Memory B cell (primary cell): ENCODE measurements at places on chromosomes 4 and X.

DNA sequence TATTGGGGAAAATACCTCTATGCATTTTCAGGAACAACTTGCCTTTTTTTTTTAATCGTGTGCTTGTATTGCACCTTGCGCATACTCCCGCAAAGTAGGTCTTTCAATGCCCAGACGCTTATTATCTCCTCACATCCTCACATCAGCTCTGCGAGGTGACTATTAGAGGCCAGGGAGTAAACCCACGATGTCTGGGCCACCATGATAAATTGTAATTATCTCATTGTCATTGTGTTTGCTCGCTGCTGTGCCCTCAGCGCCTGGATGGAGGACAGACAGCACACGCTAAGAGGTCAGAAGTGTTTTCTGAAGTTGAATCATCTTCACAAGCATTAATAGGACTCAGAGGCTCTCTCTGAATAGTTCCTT lies 1.0 kb upstream of the RELL1 start:
- no peak for DNase-seq

DNA sequence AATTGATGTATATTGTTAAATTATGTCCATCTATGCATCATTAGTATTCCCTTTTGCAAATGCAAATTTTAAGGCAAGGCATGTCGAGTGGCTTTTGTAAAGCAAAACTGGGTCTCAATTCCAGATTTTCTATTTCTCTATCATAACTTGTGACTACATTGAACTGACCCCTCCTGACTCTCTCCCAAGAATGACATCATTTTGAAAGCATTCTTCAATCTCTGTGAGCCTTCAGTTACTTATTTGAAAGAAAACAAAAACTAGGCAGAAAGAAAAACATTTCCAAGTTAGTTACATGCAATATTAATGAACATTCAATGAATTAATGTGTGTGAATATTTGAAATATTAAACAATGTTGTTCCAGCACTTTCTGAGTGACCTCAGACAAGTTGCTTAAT lies 314.3 kb upstream of the CLNK start:
- no peak for DNase-seq

DNA sequence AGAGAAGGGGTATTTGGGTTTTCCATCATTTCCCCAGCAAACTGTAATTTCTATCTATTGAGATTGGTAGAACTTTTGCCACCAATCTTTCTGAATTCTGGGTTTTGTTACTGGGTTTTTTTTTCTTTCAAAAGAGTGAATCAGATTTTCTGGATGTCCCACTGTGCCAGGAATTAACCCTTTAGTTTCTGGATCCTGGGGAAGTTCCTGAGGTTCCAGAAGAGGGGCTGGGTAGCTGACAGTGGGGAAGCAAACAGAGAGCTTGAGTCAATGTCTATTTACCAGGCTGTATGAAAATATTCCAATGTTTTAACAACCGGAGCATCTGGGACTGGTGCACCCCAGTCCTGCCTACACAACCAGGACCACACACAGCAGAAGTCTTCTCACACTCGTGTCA lies 25.8 kb upstream of the SOD3 start:
- no peak for DNase-seq

DNA sequence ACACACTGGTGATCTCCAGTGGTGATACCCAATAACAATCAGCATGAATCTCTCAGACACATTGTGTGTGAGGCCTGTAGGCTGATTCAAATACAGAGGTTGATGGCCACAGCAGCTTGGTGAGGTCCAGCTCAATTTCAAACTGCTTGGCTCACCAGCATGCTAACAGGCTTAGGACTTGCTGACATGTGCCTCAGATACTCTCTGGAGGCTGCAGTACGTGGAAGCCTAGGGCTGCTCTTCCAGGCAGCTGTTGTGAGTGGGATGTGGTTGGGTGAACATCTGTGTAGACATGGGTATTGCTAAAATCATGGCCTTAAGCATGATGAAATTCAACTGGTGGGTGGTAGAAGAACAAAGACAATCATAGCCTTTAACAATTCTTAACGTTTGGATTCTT lies 4.3 kb downstream of the CXCL9 start:
- DNase-seq: no peak

- DNase-seq: no peak
These were observed 2.1 kb downstream of the HMGB2 start for GRCh38 chr4:173332021-173332487.

- DNase-seq: no peak
These were observed 198.4 kb upstream of the TACR3 start for GRCh38 chr4:103918214-103918613.

DNA sequence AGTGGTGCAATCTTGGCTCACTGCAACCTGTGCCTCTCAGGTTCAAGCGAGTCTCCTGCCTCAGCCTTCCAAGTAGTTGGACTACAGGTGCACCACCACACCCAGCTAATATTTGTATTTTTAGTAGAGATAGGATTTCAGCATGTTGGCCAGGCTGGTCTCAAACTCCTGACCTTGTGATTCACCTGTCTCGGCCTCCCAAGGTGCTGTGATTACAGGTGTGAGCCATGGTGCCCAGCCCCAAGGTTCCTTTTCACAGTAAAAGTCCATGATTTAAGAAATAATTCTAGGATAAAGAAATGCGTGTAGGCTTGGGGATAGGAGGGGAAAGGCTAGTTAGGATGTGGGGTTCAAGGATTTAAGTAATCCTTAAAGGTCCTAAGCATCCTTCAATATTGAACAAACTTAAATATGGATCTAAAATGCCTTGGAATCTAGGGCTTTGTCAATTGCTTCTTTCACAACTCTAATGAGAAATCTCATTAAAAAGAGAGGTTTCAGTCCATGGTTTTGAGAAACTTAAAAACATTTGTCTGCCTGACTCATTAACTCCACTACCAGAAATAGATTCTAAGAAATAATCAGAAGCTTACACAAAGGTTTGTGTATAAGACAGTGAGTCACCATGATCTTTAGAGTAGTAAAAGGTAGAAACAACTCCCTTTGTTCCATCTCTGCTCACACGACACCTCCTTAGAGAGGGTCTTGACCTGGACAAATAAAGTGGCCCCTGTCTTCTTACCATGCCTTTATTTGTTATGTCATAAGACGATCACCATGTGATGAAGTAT lies 203.2 kb downstream of the PTTG2 start:
- DNase-seq: no peak

- no peak for DNase-seq
These were observed 132.6 kb upstream of the PUDP start for GRCh38 chrX:7280520-7280919.

DNA sequence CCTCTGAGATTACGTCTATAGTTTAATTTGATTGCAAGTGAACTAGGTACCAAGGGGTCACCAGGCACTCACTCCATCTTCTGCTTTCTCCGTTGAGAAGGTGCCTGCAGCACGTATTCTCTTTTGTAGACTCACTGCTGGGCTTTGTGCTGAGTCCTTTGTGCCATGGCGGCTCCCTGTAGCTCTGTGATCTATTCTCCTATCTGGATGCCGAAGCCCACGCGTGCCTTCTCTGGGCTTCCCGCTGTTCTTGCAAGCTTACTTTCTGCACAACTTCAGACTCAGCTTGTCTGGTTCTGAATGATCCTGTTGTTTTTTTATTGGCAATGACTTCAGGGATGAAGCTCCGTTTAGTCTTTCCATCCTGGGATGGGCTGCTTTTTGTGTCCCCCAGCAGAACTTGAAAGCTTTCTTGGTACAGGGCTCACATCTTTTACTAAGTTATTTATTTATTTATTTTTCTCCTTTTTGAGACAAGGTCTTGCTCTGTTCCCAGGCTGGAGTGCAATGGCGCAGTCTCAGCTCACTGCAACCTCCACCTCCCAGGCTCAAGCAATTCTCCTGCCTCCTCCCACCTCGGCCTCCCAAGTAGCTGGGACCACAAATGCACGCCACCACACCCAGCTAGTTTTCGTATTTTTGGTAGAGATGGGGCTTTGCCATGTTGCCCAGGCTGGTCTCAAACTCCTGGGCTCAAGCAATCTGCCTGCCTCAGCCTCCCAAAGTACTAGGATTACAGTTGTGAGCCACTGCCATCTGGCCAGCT lies 100.9 kb upstream of the NKX1-1 start:
- DNase-seq: no peak

DNA sequence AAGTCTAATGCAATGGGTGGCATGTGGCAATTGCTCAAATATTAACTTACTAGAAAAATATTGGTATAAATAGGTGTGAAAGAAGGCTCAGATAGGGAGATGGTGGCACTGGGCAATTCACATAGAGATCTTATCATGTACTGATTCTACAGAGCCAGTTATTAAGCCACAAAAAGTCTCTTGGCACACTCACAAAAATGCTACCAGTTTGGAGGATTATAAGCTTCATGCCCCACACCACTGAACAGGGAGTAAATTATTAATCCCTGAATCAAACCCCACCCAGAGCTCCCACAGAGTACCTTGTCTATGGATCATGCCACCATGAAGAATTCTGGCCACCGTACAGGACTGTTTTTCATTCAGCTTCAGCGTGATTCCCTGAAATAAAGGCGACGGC lies 13.8 kb downstream of the MPP1 start:
- DNase-seq: no peak

DNA sequence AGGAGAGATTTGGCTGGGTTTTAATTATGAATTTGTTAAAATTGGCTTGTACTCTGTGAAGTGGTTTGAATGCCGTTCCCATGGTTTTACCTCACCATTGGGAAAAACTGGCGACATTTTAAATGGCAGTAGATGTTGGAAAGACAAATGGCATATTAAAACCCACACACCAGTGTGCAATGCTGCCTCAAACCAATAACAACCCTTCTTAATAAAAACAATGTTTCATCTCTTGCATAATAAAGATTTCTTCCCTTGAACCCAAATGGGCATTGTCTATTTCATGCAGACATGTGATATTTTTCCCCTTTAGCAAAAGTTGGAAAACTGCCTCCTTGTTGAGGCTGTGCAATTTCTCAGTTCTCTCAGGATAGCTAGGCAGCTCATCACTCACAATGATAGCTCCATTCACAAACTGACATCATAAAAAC lies 33.7 kb downstream of the GABRB1 start:
- DNase-seq: no peak

- DNase-seq: no peak
These were observed 25.1 kb downstream of the SMIM31 start for GRCh38 chr4:164779080-164779479.

GRCh38 chr4:154471526-154472331 lies 19.9 kb downstream of the DCHS2 start:
- no peak for DNase-seq

DNA sequence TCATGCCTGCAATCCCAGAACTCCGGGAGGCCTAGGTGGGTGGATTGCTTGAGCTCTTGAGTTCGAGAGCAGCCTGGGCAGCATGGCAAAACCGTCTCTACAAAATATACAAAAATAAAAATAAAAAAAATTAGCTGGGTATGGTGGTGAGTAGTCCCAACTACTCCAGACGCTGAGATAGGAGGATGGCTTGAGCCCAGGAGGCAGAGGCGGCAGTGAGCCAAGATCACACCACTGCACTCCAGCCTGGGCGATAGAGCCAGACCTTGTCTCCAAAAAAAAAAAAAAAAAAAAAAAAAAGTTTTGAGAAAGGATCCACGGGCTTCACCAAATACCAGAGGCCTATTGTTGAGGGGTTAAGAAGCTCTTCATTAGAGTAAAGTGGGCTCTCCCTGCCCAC lies 8.0 kb downstream of the SUPT20HL2 start:
- no peak for DNase-seq

GRCh38 chr4:151685303-151685702 lies 75.5 kb downstream of the GATB start:
- DNase-seq: no peak

DNA sequence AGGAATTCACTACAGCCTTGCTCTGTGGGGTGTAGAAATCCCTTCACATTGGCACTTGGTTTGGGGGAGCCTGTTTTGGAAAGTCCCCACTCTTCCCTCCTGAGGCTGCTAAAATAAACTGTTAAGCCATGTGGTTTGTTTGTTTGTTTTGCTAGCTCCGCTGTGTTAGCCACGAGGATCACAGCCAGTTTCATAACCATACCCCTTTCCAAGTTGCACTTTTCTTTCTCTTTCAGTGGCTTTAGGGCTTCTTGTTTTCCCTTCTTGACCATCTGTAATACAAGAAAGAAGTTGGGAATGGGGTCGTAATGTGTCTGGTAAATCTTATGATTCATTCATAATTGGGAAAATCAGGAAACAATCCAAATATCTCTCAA lies 24.8 kb upstream of the UXT start:
- no peak for DNase-seq

DNA sequence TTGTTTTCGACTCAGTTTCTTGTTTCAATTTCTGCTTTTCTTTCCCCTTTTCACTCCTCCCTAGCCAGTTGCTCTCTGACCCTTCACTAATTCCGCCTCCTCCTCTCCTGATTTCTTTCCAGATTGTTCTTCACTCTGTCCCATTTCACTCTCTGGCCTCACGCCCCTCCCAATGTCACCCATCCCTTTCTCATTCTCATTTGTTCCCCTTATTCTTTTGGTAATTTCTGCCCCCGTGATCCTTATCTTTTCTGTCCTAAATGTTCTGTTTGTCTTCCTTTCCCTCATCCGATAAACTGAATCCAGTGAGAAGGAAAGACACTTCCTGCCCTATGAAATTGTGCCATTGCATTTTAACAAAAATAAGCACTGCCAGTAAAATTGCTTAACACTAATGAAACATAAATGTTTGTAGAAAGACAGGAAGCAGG lies 94.5 kb upstream of the RASGEF1B start:
- DNase-seq: no peak

GRCh38 chr4:53916431-53916889 lies 147.9 kb downstream of the CHIC2 start:
- no peak for DNase-seq

GRCh38 chr4:182937268-182938204 lies 20.4 kb upstream of the DCTD start:
- DNase-seq: no peak

GRCh38 chr4:52957835-52958631 lies 95.9 kb downstream of the RASL11B start:
- DNase-seq: no peak

DNA sequence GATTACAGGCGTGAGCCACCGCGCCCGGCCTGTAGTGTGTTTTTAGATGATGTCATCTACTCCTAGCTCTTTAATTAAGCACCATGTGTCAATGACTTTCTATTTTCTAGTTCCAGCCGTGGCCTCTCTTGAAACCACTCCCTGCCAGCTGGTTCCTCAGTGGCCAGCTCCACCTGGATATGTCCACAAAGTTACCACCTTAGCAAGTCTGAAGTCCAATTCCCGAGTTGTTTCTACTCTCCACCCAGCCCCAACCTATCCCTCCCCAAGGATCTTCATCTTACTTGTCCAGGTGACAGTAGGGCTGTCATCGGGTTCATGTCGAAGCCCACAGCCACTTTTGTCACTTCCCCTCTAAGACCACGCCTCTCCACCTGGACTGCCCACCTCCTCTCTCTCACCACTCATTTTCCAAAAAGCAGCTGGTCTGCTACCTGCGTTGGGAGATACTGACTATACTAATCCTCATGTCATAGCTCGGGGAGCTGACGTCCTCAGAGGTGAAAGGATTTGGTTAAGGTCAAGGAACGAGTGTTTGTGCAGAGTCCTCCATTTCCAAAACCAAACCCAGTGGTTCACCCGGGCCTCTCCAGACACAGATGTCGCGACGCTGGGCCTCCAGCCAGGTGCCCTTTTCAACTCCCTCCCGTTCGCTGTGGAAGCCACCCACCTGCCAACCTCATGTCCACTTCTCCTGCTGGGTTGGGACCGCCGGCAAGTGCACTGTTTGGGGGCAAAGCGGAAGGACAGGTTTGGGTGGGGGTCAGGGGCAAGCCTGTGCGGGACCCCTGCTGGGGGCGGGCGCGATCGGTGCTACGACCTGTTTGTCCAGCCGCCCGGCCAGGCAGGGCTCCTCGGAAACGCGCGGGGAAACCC lies 704 bp downstream of the FAM3A start:
- no peak for DNase-seq
